NCI-H774 (cell line): ENCODE measurements at places on chromosomes 7 and 10.

GRCh38 chr10:67978749-67979148 lies 94.3 kb downstream of the SIRT1 start:
- DNase-seq, result no peak

- DNase-seq, result no peak
Measured at GRCh38 chr7:111990643-111991042, 215.6 kb downstream of the DOCK4 start.

- no peak for DNase-seq
Measured at GRCh38 chr7:40095695-40096327, 38.6 kb downstream of the MPLKIP start.

- DNase-seq, result no peak
Measured at GRCh38 chr7:66542049-66542448, 86.6 kb upstream of the KCTD7 start.

- DNase-seq, result no peak
Measured at GRCh38 chr7:131618391-131618790, 62.0 kb upstream of the PODXL start.

- DNase-seq, result no peak
Measured at GRCh38 chr10:86413046-86413728, 46.6 kb upstream of the GRID1 start.

DNA sequence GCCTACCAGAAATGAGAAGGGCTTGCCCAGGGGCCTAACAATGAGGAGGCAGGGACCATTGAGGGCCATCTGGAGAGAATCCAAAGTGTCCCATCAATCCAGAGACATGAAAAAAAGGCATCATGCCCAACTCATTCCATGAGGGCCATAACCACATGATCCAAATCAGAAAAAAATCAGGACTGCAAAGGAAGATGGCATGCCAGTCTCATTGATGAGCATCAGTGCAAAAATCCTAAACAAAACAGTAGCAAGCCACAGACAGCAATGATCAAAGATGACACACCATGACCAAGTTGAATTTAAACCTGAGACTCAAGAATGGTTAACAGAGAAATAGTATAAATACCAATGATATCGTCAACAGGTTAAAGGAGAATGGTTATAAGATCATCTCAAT lies 7.0 kb upstream of the CYP3A4 start:
- no peak for DNase-seq
